Hematopoietic multipotent progenitor cell treated with erythropoietin and hydrocortisone succinate and interleukin-3 and kit ligand, for 4 days (in vitro differentiated cells): ENCODE measurements at places on chromosomes 7 and 10.

GRCh38 chr10:128852449-128852848 lies 614.6 kb upstream of the MGMT start:
- no peak for DNase-seq

- DNase-seq, result no peak
These were observed 9.0 kb upstream of the CUZD1 start for GRCh38 chr10:122854648-122855047.

- no peak for DNase-seq
These were observed 112.6 kb upstream of the ADAM12 start for GRCh38 chr10:126500866-126501265.

DNA sequence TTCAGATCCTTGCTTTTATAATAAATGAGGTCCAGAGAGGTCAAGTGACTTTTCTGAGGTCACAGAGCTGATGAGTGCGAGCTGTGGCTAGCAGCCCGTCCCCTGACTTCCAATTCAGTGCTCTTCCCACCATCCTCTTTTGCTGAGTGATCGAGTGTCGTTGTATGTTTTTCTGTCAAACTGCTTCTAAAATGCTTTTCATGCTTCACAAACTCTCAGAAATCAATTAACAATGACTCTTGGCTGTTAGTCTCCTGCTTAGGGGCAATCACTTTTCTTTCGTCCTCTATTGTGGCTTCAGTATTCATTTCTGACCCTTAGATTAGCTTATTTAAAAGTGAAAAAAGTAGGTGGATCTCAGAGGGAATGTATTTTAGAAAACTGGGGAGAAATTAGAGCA lies 423.7 kb downstream of the DPP6 start:
- DNase-seq, result no peak

- DNase-seq, result no peak
These were observed 174.2 kb downstream of the KIAA1217 start for GRCh38 chr10:24382979-24383663.

DNA sequence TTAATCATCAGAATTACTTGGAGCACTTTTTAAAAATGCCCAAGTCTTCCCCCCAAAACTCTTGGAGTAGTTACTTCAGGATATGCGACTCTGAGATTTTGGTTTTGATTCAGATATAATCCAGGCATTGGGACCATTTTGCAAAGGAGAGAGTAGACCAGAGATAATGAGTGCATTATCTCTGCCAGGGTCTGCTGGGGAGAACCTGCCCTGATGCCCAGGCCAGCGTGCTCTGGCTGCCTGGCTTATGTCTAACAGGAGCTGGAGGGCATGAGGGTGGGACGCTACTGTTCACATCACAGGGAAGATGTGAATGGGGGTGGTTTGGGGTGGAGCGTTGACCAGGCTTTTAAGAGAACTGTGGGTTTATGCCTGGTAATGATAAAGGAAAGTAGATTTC lies 336.2 kb downstream of the DPP6 start:
- no peak for DNase-seq

DNA sequence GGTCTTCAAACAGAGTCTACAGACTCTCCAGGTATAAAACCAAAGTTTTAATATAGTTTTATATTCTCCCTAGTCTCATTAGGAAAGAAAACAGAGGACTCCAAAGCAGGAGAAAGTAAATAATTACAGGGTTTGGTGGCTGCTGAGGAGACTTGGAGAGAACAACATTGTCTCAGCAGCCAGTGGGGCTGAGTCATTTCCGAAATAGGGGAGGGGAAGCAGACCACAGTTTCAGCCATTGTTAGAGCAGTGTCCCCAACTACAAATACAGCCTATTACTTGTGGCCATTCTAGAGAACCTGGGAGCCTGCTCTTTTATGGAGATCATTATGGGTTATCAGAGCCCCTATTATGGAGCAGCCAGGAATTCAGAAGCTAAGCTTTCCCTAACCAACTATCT lies 44.2 kb upstream of the A1CF start:
- DNase-seq, result no peak

GRCh38 chr10:18984531-18984930 lies 64.1 kb upstream of the MALRD1 start:
- DNase-seq, result no peak
